Urothelium cell line (cell line): ENCODE measurements at places on chromosomes 5 and 9.

DNA sequence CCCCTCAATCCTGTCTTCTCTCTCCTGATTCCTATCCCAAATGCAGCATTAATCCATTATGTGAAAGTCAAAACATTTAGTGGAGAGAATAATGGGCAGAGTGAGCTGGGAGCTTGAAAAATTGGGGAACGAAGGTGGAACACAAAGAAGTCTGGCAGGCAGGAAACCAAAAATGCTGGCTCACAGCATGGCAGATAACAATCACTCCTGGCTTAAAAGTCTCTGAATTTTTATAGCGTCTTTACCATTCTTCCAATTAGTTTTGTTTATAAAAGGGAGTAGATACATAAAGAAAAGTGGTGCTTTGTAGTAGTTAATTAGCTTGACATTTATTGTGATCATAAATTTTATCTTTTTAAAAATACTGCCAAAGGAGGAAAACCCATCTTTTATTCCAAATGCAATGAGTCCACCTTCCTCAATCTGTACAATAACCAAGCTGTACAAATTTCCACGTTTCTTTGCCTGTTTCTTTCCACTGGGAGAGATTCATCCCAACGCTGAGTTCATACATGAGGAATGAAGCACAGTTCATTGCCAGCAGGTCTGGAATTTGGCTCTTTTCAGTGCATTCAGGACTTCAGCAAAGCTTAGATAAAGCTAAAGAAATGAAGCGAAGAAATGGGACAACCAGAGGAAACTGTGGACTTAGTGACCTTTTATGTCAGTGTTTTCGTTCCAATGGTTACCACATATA, 174.7 kb downstream of the HMHB1 start:
- no peak for DNase-seq

DNA sequence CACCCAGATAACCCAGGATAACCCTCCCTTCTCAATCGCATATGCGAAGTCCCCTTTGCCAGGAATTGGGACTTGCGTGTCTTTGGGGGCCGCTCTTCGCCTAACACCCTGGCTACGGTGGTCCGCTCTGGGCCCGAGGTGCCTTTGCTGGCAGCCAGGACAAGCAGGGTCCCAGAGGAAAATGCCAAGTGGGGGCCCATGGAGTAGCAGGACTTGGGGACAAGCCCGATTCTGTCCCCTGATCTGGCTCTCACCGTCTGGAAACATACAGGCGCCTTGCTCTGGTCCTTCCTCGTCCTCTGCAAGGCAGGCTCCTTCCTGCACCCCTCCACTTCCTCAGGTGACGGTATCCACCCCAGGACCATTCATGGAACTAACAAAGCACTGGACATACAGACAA, 78.1 kb upstream of the UNC5A start:
- DNase-seq = no peak

GRCh38 chr5:173320259-173320658, 8.0 kb downstream of the STC2 start:
- DNase-seq = no peak

- DNase-seq = no peak
Observed at GRCh38 chr9:134558124-134558905, 83.3 kb upstream of the COL5A1 start.

DNA sequence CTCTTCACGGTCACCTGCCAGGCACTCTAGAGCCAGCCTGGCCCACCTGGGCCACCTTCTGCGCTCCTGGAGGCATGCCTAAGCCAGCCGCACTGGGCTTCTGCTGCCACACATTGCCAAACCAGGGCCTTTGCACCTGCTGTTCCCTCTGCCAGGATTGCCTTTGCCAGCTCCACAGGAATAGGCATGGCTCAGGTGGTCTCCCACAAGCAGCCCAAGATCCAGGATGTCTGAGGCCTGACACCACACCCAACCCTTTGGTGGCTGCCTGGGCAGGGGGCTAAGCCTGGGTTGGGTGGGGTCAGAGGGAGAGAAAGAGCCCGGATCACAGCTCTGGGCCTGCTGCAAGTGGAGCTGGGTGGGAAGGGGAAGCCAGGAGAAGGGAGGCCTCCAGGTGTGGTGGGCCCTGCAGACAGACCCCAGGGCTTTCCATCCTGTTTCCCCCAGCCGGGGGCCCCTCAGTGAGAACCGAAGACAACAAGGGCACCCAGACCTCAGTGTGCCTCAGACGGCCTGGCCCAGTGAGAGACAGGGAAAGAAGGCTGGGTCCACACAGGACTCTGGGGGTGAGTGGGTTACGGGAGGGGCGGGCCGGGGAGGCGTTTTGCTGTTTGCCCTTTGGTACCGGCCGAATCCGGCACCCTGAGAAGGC, 672 bp upstream of the SUSD3 start:
- no peak for DNase-seq

- DNase-seq = no peak
Observed at GRCh38 chr5:135490245-135491037, 38.3 kb upstream of the TIFAB start.

GRCh38 chr5:87383216-87383615, 29.5 kb downstream of the CCNH start:
- DNase-seq = no peak

- no peak for DNase-seq
Observed at GRCh38 chr5:180142824-180143610, 66.0 kb downstream of the RASGEF1C start.

- DNase-seq = no peak
Observed at GRCh38 chr5:143695941-143696340, 116.0 kb upstream of the HMHB1 start.

DNA sequence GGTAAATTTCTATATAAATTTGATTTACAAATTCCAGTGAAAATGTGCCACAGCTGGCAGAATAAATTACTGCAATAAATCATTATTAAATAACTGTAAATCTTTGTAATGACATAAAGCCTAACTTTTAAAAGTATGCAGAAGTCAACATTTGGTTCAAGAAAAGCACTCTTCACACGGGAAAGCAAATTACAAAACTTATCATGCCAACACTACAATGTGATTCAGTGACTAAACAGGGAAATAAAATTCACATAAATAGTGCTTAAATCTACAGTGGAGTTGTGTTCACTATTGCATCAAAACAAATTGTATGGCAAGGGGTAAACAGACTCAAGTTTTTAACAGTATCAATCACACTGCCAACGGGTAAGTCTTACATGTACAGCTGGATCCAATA, 117.2 kb downstream of the BNC2 start:
- no peak for DNase-seq

DNA sequence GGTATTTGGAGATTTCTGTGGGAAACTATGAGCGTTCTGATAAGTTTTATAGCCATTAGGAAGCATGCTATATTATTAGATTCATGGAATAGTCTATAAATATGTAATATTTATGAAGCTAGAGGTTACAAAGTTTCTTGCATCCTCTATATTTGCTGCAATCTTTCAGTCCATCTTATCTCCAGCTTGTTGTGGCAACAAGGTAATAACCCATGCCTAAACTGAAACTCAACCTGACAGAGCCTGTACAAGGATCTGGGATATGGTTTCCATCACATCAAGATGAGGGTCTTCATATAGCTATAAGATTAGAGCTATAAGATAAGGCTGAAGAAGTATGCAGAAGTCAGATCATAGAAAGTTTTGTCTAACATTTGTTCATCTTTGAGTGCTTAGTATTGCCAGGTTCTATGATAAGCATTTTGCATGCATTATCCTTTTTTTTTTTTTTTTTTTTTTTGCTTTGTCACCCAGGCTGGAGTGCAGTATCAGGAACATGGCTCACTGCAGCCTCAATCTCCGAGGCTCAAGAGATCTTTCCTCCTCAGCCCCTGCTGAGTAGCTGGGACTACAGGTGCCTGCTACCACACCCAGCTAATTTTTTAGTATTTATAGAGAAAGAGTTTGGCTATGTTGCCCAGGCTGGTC, 14.8 kb downstream of the BAAT start:
- DNase-seq = no peak

GRCh38 chr9:33210006-33210715, 29.8 kb upstream of the SPINK4 start:
- DNase-seq = no peak

DNA sequence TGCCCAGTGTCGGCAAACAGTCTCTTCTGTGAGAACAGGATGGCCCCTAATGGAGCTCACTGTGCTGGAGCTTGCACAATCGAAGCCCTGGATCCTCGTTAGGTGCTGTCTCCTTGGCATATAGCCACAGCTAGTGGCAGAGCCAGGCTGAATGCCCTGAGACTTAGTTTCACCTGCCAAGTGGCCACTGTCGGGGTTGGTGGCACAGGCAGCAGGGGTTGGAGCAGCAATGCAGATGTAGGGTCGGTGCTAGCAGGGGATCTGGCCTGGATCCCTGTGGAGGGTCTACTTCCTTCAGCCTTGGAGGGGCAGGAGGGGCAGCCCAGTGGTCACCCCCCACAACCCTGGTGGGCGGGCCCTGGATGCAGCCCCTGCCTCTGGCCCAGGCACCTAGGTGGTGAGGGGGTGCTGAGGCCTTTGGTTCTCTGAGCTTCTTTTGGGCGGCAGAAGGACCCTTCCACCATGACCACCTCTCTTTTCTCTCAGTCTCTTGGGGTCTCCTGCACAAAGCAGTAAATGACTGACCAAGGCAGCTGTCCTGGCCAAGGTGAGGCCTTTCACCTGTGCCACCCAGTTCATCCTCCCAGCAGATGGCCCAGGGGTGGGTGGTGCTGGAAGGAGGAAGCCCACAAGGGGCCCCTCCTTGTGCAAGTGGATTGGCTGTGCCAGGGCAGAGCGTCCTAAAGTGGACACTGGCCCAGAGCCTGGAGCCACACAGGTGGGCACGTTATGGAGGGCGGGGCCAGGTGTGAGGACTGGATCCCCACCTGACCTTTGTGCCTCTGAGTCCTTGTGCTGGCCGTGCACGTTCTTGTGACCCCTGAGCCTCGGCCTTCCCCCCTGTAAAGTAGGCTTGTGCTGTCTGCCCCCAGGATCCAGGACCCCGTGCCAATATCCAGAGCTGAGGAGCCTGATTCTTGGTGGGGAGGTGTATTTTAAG, 44.8 kb downstream of the PHF2 start:
- DNase-seq = no peak

GRCh38 chr5:113682497-113683136, 169.1 kb downstream of the YTHDC2 start:
- DNase-seq = no peak

- DNase-seq = peak; percentile 32
Observed at GRCh38 chr5:176553260-176554085, 4.3 kb downstream of the CDHR2 start.

GRCh38 chr9:16501141-16501540, 369.3 kb downstream of the BNC2 start:
- no peak for DNase-seq

- DNase-seq = no peak
Observed at GRCh38 chr5:38453921-38454320, 102.5 kb downstream of the LIFR start.

- no peak for DNase-seq
Observed at GRCh38 chr5:95713960-95714710, 17.0 kb upstream of the RHOBTB3 start.

DNA sequence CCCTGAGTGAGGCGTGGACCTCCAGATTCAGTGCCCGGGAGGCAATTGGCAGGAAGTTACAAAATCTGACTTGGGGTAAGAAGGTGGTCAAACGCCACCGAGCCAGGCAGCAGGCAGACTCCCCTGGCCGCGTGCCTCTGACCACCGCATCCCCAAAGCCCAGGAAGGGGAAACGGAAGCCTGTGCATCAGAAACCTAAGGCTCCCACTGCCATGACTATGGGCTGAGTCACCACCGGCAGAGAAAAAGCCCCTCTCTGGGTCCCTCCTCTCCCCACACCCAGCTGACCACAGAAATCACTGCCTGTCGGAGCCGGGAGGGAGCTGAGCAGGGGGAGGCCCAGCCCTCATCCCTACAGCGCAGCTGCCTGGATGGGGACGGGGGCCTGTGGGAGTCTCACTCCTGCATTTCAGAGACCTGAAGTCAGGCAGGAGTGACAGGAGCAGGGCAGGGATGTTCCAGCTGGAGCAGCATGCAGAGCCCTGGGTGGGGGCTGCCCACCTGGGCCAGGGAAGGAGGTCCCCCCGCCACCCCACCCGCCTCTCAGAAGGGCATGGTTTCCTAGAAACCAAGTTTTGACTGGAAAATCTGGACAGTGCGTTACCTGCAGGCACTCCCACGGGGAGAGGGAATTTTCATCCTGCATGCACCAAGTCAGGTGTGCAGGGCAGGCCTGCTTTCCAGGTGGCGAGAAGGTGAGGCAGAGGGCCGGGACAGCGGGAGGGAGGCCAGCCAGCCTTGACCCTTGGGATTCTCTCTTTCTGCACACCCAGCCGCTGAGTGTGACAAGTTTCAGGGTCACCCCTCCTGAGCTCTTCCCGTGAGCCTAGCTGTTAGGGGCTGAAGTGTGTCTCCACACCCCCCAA, 68.2 kb downstream of the LRSAM1 start:
- DNase-seq = peak; percentile 92

DNA sequence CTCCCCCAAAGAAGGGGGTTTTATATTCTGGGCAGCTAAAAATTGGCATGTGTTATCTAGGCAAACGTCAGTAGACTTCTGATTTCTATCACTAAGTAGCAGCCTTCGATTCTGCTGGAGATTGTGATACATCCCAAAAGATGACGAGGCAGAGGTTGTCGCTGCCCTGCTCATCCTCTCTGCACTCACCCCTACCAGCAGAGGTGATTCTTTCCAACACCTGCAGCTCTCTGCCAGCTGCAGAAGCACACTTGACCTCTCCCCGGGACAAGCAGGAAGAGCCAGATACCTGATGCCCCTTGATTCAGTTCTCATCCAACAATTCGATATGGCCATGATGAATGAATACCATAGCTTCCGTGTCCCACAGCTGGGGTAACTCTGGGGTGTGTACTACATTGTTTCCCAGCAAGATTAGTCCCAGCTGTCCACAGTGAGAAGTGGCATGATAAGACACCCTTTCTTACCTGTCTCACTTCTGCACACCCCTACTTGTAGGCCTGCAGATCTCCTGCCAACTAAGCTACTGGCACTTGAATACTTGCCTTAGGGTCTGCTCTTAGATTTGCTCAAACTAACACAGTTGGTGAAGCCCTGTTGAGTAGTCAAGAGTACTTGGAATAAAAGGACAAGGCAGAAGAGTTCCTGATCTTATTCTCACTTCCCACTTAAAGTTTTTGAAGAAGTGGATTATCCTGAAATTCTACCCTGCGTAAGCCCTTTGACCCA, 37.6 kb upstream of the SMAD5 start:
- DNase-seq = no peak
